Activated naive CD4-positive, alpha-beta T cell treated with anti-CD3 and anti-CD28 coated beads, Interleukin-2, amount 50 U/mL, for 72 hours (primary cell): ENCODE measurements at places on chromosomes 7 and 10.

DNA sequence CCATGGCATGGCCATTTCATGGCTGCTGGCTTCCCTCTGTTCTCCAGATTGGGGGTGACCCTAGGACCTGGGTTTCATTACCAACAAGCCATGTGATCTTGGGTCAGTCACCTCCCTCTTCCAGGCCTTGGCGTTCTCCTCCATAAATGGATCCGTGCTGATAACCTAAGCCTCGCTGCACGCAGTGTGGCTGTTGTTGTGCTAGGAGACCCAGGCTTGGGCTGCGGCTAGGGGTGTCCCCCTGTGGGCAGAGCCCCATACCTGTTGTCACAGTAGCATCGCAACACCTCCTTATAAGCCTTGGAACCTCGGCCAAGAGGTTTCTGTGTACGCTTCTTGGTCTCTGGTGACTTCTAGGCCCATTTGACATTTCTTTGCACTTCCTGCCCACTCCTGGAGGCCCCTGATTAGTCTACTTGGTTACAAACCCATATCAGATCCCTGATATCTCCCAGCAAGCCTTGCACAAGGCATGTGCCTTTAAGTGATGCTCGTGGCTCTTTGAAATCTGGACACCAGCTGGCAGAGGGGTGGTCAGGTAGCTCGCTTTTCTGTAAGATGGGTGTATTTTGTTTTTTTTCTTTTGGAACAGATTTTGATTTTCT lies 23.6 kb downstream of the ZMIZ1 start:
- no peak for DNase-seq

- DNase-seq: no peak
These were observed 420.5 kb upstream of the MKI67 start for GRCh38 chr10:128546651-128547165.

DNA sequence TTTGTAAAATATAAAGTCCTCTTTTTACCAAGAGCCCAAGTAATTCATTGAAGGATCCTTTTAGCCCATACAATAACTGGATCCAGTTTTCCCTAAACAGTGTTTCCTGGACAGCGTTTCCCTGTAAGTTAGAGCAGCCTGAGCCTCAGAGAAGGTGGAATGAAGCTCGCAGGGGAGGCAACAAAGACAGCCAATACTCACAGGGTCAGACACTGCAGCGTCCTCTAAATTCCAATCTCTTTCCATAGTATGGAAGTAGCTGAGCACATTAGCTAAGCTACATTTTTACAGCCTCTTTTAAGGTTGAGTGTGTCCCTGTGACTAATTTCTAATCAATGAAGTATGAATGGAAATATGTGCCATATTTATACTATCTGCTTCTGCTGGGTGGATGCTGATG lies 193.5 kb downstream of the GRM3 start:
- no peak for DNase-seq

DNA sequence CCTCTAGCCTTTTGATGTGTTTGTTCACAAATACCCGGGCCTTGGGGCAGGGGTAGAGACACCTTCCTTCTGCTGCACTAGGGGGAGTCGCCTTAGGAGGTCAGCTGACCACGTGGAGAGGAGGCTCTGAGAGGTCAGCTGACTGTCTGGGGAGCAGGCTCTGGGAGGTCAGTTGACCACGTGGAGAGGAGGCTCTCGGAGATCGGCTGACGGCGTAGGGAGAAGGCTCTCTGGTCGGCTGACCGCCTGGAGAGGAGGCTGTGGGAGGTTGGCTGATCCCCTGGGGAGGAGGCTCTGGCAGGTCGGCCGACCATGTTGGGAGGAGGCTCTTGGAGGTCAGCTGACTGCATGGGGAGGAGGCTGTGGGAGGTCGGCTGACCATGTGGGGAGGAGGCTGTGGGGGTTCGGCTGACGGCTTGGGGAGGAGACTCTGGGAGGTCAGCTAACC lies 59.6 kb upstream of the LYZL1 start:
- DNase-seq: no peak

DNA sequence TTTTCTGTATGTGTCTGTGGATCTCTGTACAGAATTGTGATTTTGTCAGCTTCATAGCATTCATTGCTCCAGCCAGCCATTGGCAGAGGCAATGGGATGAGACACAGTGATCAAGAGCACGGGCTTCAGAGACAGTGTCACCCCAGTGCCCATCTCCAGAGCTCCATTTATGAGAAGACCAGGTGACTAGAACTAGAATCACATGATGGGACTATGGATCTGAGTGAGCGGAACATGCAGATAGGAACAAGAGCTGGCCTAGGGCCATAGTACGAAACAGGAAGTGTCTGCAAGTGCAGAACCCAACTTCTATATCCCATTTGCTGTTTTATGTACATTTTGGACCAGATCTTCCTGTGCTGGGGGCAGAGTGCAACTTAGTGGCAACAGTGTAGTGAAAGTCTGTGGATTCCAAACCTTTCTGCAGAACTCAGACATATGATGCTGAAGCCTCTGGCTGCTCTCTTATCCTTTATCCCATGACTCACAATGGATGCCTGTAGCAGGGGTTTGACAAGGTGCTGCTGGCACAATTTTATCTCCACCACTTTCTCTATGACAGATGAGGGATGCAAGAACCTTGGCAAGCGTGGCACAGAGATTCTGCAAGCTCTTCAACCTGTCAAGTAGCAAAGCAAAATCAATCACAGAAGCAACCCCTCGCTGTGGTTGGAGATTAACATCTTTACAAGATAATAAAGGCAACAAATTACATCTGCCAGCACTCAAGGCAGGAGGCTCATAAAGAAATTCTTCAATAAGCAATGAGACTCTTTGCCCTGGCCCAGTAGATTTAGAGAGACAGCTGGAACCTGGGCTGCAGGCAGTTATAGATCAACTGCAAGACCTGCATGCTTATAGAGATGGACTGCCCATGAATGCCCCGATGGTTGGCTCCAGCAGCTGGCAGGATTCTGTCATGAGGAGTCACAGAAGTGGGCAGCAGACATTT lies 681.3 kb downstream of the TNS3 start:
- no peak for DNase-seq

GRCh38 chr7:21671859-21672258 lies 129.0 kb downstream of the DNAH11 start:
- DNase-seq: no peak

DNA sequence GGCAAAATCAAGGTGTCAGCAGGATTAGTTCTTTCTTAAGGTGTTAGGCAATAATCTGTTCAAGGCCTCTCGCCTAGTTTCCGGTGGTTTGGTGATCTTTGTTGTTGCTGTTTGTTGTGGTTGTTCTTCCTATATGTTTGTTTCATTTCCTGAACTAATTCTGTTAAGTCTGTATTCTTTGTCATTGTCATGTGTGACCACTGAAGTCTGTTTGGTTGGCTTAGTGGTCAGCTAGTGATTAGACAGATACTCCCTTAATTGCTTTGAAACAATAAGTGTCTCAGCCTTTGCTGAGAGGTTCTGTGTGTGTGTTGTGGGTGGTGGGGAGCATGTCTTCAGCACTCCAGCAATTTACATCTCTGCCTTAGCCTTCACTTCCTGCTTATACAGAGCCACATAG lies 46.0 kb downstream of the ABCC2 start:
- no peak for DNase-seq

DNA sequence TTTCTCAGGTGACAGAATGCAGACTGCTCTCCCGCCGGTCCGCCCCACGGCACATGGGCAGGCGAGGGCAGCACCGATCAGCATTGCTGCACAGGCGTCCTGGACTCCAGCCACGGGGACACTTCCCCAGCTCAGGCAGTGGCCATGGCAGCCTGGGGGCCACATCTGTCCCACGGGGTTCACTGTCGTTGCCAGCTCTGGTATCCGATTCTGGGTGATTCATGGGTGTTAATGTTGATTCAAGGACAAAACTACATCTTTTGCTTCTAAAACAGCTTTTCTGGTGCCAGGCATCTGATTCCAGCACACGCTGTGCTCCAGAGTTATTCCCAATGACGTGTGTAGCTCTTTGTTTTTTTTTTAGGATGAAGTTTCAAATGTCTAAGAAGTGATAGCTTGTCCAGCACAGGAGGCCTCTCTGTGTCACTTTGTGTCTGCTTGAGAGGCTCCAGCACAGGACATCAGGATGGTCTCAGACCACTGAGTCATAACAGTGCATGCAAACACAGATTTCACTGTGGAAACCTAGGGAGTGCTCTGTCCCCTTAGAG lies 218.0 kb downstream of the WDR37 start:
- DNase-seq: no peak

DNA sequence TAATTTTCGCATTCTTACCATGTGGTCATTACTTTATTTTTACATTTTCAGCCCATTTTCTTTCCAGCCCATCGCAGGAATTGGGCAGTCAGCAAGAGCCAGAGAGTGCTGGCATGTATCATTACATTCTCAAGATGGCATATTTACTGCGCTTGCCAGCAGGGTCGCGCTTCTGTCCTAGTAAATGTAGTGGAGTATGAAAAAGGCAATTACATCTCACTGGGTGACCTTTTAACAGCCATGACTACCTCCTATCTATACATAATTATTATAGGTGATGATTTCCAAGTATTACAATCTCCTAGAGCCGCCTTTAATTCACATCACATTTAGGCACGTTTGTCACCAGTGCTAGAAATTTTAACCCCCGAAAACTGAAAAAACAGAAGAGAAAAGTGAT lies 433.7 kb upstream of the MGMT start:
- DNase-seq: no peak

DNA sequence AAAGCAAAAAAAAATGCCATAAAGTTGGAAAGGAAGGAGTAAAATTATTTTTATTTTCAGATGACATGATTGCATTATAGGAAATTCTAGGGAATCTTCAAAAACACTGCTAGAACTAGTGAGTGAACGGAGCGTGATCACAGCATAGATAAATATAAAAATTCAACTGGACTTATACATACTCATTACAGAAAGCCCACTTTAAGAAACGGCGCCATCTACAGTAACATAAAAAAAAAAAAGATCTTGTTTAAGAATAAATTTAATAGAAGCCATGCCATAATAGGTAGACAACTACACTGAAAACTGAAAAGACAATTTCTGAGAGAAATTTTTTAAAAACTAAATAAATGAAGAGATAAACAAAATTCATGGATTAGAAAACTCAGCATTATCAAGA lies 623.1 kb upstream of the MGMT start:
- no peak for DNase-seq

GRCh38 chr7:25361863-25362262 lies 133.6 kb upstream of the NPVF start:
- DNase-seq: no peak

DNA sequence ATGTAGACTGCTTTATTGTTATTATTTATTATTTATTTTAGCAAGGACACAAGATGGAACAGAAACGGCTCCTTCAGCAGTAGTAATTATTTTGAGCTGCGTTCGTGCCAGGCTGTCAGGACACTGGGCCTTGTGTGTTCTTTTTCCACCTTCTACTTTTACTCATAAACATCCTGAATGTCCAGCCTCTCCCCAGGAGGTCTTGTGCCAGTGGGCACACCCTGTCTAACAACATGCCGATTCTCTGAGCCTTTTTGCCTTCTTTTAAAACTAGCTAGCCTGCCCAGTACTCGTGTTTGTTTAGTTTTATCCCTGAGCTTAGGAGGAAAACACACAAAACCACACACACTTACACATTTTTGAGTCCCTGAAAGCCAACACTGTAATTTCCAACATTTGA lies 1.2 kb downstream of the SCIN start:
- DNase-seq: no peak

- no peak for DNase-seq
These were observed 20.6 kb upstream of the C10orf105 start for GRCh38 chr10:71740069-71740653.

GRCh38 chr10:31607481-31607880 lies 288.5 kb downstream of the ZEB1 start:
- no peak for DNase-seq
